ENCODE measurements at places on chromosomes 2 and 18.

- no peak for DNase-seq
Observed at GRCh38 chr2:183487326-183487725, 363.1 kb downstream of the NUP35 start.

GRCh38 chr18:75265872-75266271 lies 55.3 kb downstream of the TSHZ1 start:
- DNase-seq, result no peak

- DNase-seq, result no peak
Observed at GRCh38 chr2:166627893-166628292, 133.8 kb upstream of the SCN7A start.

DNA sequence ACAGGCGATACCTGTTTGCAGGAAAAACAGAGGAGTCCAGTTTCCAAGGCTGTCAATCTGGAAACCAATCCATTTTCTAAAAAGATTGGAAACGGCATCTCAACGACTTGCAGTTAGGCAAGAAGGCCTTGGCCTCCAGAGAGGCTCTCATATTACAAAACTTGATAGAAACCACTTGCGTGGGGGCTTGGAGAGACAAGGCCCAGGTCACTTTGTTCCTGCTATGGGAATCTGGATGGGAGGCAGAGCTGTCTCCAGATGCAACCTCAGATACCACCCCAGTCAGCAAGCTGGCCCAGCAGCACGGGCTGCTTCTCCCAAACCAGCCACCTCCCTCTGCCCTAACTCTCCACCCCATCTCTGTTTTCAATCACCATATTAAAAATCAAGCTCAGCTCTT lies 298.8 kb downstream of the TNS1 start:
- no peak for DNase-seq

- DNase-seq, result no peak
Observed at GRCh38 chr2:237594514-237594871, 4.0 kb upstream of the RAB17 start.

DNA sequence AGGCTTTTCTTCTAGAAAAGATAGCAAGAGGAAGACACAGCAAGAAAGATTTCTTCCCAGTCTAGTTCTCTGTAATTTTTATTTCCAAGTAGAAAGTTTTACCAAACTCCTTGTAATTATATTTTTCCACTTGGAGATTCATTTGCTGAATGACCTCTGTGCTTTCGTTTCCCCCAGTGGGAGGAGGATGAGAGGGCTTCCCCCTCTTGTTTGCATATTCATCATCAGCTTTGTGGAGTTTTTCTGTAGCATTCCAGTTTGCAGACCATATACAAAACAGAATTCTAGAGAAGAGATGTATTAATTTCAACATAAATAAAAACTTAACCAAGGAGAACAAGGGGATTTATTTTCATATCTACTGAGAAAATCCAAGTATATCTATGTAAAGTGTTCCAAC lies 51.3 kb downstream of the RMDN2 start:
- no peak for DNase-seq

- no peak for DNase-seq
Observed at GRCh38 chr2:105183555-105184323, 57.8 kb upstream of the GPR45 start.

GRCh38 chr2:43327119-43327518 lies 100.7 kb upstream of the ZFP36L2 start:
- no peak for DNase-seq

DNA sequence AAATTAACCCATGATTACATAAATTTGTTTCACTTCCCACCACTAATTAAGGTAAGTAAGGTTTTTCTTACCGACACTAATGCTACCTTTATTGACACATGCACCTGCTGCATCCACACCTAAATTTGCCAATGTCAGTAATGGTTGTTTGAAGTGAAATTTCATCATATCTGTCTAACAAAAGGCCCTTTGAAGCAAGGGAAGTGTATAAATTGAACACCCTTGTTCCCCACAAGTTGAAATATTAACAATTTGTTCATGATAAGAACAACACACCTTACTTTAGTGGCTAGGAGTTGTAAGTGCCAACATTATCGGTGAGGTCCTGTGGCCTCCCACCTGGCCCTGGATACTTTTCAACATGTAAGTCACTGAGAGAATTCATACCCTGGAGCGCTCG lies 116.3 kb upstream of the CDCA7 start:
- no peak for DNase-seq

GRCh38 chr18:24075767-24076597 lies 61.4 kb downstream of the TTC39C start:
- DNase-seq, result peak; percentile 84

- no peak for DNase-seq
Observed at GRCh38 chr18:60279391-60279790, 93.2 kb downstream of the MC4R start.

DNA sequence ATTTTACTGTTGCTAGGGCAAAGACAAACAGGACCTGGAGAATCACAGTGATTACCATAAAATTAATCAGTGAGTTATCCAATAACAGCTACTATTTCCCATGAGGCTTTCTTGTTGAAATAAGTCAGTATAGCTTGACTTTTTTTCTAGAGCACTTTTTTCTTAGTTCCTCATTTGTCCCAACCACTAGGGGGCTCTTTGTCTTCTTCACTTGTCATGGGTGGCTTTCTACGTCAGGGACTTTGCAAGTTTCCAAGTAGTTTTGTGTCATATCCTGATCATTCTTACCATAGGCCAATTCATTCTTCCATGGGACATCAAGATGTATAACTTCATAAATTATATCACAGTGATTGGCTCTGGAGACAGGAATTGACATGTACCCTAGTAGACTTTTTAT lies 1019.6 kb upstream of the PIK3C3 start:
- no peak for DNase-seq

- DNase-seq, result no peak
Observed at GRCh38 chr18:5995626-5996025, 100.3 kb upstream of the TMEM200C start.

DNA sequence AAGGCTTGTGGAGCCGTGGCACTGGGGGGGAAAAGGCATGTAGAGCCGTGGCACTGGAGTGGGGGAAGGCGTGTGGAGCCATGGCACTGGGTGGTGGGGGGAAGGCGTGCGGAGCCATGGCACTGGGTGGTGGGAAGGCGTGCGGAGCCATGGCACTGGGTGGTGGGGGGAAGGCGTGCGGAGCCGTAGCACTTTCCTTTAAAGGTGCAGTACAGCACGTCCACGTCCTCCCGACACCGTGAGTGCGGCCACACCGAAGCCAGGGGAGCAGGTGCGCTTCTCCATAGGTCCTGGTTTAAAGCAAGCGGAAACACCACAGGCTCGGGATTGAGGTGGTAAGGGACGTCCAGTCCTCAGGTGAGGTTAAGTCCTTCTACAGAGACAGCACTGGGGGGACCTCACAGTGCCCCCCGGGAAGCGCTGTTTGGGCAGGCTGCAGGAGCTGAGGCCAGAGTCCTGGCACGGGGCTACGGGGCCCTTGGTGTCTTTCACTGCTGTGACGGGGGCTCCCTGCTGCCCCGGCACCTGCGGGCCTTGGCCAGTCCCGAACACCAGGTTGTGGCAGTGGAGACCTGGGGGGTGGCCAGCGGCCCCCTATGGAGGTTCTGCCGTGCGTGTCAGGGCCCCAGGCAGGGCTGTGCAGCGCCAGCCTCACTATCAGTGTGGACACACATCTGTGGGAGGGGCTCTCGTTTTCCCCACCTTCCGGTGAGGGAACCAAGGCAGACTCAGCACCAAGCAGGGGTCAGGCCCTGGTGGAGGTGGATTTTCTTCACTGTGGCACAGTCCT lies 93.0 kb upstream of the CTDP1 start:
- DNase-seq, result peak; percentile 50

DNA sequence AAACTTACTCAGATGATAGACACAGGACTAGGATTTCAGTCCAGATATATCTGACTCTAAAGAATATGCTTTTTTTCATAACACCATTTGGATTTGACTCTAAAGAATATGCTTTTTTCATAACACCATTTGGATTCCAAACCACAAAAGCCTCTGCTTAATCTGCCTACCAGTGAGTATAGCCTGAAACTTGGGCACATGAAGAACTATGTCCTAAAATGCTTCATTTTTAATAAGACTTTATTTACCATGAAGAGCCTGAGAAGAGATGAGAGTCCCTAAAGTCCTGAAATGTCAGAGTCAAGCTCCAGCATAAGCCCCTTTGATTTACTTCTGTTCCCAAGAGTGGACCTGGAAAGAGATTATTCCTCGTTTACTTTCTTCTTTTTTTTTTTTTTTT lies 54.5 kb upstream of the STPG4 start:
- no peak for DNase-seq

GRCh38 chr2:149155196-149155969 lies 116.9 kb downstream of the LYPD6B start:
- no peak for DNase-seq

- DNase-seq, result no peak
Observed at GRCh38 chr2:188189356-188189755, 102.3 kb upstream of the GULP1 start.

DNA sequence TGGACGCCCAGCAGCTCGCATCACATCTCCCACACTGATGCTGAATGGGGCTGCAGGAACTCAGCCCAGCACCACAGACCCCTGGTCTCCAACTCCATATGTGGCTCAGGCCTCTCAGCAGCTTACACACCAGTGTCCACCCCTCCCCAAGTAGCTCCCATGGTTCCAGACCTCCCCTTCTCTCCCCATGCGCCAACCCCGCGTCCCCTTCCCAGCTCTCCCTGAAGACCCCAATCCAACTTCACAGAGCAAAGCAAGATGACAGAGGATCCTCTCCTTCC lies 188.9 kb downstream of the SH3BP4 start:
- no peak for DNase-seq

DNA sequence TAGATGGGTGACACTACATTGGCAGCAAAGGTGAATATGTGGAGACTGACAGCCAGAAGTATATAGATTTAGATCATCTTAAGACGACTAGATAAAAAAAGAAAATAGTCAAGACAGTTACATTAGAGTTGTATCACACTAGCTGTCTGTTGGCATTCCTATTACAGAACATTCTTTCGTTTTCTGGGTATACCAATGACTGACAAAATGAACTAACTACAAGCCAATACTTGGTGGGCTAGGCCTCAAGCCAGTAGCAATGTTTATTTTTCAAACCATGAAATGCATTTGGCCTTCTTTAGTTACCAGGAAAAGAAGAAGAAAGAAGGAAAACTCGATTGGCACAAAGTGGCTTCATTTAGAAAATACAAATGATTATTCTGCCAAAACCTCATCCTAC lies 944.9 kb upstream of the ZEB2 start:
- no peak for DNase-seq
